Left renal pelvis (tissue), 4 donors: ENCODE measurements at places on chromosomes 4 and X.

GRCh38 chr4:10524196-10524833 lies 67.1 kb upstream of the ZNF518B start:
- no peak for DNase-seq

DNA sequence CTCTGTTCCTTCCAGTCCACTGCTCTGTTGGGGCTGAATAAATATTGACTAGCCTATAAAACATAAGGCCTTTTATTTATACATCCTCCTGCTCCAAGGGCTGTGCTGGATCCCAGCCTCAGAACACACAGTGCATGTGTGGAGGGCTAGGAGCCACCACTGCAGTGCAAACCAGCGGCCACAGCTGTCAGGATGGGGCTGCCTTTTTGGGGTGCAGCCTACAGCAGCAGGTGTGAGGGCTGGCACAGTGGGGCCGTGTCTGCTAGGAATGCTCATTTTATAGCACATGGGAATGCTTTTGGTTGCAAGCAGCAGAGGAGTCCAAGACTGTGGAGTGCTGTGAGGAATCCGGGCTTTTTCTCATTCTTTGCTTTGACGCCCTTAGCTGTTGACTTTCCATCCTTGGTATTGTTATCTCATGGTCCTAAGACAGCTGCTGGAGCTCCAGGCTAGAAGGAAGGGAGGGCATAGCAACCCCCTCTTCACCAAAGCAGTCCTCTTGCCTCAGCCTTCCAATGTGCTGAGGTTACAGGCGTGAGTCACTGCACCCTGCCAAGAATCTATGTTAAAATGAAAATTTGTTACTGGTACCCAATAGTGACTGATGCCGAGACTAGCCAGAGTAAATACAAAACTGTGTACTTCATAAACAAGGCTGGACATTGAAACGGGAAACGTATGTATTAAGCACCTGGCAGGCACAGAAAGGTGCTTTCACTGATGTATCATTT lies 334.3 kb upstream of the GATB start:
- DNase-seq = no peak

- no peak for DNase-seq
Measured at GRCh38 chrX:21800344-21800770, 39.1 kb upstream of the MBTPS2 start.

DNA sequence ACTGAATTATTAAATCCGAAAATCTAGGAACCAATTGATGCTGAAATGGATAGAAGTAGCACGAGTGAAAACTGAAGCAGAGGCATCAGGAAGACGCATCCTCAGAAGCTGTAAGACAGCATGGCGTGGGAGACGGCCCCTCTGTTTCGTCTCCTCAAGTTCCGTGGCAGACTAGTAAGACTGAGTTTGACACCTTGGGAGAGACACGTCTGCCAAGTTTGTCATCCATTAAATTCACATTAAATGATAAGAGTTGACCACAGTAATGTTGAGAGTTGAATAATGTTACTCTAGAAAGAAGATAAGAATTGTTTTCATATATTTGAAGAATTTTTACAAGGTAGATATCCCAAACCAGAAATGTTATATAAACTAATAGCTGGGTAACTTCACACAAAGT lies 736.1 kb upstream of the FRG1 start:
- DNase-seq = no peak

GRCh38 chrX:153868576-153869472 lies 17.1 kb downstream of the L1CAM start:
- DNase-seq = no peak

GRCh38 chr4:101600287-101600686 lies 190.2 kb upstream of the BANK1 start:
- no peak for DNase-seq

- no peak for DNase-seq
Measured at GRCh38 chr4:130419211-130419975, 1323.4 kb downstream of the C4orf33 start.

- DNase-seq = no peak
Measured at GRCh38 chrX:103941201-103941975, 21.0 kb upstream of the TMSB15B start.

GRCh38 chr4:26885912-26886274 lies 25.3 kb downstream of the STIM2 start:
- no peak for DNase-seq

DNA sequence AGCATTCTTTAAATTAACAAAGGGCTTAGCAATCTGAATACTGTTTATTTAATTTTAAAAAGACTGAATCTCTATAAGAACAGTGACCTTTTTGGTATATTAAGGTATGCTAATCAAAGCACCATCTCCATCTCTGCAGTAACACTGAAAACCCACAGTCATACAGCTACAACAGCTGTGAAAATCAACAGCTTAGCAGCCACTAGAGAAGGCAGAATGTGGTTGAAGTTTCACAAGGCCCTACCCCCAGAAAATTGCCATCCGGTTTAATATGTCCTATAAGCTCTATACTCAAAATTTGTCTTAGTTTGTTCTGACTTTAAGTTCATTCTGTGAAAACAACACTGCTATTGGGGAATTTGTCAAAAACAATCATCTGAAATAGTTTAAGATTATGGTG lies 128.7 kb downstream of the OPHN1 start:
- no peak for DNase-seq

- DNase-seq = no peak
Measured at GRCh38 chrX:154446430-154446829, 2.5 kb downstream of the FAM50A start.

GRCh38 chr4:24793219-24794005 lies 2.0 kb upstream of the SOD3 start:
- no peak for DNase-seq

DNA sequence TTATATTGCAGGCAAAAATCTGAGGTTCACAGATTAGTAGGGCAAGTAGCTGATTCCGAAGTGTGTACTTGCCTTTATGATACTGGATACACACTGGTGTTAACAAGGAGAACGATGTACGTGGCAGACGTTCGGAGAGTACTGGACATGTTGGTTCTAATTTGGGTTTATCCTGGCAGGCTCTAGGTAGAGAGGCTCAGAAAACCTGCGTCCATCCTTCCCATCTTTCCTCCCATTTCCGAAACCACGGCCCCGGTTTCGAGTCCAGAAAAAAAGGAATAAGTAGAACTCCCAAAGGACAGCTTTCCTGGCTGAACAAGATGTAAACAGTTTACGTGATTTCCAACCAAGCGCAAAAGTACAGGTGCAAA lies 351 bp upstream of the SLC30A9 start:
- DNase-seq = no peak

GRCh38 chr4:58564695-58565475 lies 1454.7 kb upstream of the IGFBP7 start:
- no peak for DNase-seq

- no peak for DNase-seq
Measured at GRCh38 chr4:106985830-106986229, 50.3 kb downstream of the DKK2 start.

DNA sequence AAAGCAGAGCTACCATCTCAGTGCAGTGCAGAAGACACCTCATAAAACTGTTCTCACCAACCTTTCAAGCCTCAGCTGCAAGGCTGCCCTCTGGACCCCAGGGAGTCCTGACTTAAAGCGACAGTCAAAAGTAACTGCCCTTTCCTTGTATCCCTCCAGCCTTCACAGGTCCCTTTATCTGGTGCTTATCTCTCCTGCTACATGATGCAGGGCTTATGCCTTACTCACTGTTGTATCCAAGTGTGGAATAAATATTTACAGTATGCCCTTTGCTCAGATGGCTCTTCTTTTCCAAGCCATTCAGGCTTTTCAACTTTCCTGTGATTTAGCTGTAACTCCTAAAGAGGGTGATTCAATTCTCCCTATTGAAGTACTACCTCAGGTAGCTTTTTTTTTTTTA lies 92.6 kb downstream of the KDR start:
- DNase-seq = no peak

- no peak for DNase-seq
Measured at GRCh38 chr4:2930135-2930757, 33.0 kb downstream of the NOP14 start.

DNA sequence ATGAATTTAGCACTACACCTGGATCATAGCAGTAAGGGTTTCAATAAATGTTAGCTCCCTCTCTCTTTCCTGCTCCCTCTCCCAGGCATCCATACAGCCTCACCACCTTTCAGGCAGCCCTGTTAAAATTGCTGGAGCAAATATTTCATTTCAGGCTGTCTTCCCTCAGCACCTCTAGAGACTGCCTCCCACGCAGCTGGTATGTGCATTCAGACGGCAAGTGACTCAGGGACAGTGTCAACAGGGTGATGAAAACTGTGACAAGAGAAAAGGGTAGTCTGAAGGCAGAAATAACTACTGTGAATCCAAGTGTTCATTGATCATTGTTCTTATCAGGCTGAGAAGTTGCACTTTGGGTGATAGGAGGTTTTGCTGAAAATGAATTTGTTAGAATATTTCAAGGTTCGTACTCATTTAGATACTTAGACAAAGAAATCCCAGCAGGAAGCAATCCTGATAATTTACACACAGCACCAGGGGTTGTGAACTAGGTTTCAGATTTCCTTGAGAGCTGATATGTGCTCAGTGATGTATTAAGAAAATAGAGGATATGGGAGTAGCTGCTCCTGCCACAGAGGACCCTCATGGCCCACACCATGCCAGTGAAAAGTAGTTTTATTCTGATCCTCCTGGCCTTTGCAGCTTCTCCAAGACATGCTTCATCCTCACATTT lies 424.2 kb downstream of the FGF13 start:
- DNase-seq = no peak

DNA sequence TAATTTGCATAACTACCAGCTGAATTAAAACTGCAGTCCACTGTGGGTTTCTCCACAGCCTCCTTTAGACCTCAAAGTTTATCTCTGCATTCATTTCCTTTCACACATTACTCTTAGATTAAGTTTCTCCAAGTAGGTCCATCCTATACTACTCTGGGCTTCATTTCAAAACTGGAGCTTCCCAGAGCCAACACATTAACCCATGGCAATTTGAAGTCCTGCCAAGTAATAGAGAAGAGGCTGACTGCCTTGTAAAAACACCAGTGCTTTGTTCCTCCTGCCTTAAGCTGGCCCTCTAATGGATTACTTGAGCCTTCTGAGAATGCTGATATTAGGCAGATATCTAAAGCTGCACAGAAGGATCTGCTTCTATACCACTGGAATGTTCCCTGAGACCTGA lies 997.2 kb upstream of the SLIT2 start:
- no peak for DNase-seq

DNA sequence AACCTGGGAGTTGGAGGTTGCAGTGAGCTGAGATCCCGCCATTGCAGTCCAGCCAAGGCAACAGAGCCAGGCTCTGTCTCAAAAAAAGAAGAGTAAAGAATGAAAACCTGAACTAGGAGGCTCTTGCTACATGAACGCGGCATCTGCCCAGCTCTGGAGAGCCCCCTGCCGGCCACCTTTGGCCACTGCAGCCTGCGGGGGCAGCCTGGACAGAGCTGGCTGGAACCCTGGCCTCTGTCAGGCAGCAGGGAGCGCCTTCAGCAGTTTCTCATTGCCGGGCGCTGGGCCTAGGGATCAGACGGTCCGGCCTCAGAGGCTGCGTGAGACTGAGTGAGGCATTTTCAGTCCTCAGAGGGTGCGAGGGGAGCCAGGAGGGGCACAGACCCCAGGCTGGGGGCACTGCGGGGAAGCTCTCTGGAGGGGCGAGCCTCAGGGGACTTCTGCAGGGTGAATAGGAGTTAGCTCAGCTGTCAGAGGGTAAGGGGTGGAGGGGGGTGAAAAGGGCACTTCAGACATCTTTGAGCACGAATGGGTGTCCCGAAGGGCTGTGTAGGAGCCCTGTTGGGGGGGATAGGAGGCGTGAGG lies 17.5 kb downstream of the DOK7 start:
- DNase-seq = peak; percentile 66

- no peak for DNase-seq
Measured at GRCh38 chrX:22486296-22486695, 213.6 kb downstream of the CBLL2 start.

DNA sequence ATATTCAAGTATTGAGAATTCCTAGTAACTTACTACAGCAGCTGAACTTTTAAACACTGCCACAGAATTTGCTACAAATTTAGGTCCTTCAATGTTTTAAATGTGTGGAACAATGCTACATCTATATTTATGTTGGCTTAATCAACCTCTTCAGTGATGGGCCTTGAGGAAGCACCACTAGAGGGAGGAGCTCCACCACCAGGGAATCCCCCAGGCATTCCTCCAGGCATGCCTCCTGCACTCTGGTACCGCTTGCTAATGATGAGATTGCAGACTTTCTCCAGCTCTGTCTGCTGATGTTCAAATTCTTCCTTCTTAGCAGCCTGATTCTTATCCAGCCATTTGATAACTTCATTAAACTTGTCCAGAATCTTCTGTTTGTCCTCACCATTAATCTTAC lies 190.8 kb downstream of the HTR2C start:
- no peak for DNase-seq

DNA sequence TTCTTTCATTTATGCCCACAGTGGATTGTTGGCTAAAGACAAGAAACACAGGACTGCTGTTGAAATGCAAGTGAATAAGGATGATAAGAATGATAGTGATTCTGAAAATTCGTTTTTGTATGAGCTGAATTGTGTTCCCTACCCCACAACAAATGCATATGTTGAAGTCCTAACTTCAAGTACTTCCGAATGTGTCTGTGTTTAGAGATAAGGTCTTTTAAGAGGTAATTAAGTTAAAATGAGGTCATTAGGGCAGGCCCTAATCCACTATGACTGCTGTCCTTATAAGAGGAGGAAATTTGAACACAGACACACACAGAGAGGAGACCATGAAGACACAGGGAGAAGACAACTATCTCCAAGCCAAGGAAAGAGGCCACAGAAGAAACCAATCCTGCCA lies 126.6 kb upstream of the ACSL4 start:
- DNase-seq = no peak

- DNase-seq = no peak
Measured at GRCh38 chr4:113173126-113173792, 123.8 kb downstream of the ANK2 start.

- peak; percentile 1 for DNase-seq
Measured at GRCh38 chr4:69025191-69025998, 70.9 kb upstream of the UGT2B7 start.

DNA sequence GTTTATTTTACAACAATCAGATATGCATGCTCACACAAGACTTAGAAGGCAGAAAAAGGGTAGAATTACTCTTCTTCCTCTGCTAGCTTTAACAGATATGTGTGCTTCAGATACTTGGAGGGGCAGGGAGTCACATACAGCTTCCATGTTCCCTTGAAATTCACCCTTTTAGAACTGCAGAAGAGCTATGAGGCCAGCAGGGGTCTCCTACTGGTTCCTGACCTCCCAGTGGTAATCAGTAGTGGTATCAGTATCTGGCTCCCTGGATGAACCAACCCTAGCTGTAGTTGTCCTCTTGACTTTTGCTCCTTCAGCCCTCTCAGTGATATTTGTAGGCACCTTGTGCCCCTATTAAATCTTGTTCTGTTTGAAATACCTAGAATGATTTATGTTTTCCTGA lies 81.5 kb downstream of the RCHY1 start:
- DNase-seq = no peak

DNA sequence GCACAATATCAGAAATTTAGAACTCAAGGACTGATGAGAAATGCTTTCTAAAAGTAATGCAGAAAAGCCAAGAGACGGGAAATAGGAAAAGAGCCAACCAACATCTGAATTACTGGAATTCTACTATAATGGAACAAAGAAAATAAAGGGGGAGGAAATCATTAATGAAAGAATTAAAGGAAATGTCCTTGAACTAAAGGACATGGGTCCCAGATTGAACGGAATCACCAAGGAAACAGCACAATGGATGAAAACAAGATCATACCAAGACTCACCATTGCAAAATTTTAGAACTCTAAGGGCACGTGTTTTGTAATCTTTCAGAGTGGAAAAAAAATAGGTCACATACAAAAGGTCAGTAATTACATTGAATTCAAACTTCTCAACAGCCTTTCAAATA lies 35.9 kb downstream of the HPGDS start:
- DNase-seq = no peak

GRCh38 chrX:47556045-47556623 lies 4.9 kb upstream of the ARAF start:
- DNase-seq = peak; percentile 82
